ENCODE measurements at places on chromosomes 6 and 20.

DNA sequence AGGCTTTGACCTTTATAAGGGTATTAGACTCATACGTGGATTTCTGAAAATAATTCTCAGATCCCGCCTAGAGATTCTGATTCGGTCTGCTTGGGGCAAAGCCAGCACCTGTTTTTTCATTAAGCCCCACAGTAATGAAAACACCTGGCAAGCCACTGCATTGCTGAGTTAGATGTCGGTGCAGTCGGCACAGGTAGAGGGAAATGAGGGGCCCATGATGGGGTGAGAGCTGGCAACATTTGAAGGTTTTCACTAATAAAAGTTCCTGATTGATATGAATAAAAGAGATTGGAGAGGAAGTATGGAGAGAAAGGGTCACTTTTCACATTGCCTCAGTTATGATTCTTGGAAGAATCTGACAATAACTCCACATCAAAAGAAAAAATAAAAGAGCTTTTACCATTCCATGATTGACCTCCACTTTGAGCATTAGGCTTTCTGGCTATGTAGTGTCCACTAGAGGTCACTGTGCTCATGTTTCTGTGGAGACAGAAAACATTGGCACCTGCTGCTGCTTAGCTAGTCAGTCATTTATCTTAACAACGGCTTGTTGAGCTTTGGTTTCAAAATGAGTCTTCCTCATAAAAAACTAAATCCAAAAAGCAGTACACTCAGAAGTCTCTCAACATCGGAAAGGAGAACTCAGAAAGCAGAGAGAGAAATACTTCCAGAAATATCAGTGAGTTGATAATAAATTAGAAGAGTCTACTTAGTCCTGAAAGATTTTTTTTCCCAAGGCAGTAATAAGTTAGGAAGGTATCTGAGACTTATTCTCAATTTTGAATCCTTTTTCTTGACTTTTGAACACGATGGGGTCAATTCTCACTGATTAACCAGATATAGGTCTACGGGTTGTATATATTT, 53.3 kb upstream of the KLHL31 start:
- no peaks in the 10 kb centered on the region for H3K27me3 ChIP-seq
- peak; percentile 48 for DNase-seq
- no peaks in the 10 kb centered on the region for H3K36me3 ChIP-seq
- H3K27ac ChIP-seq: no peak overlapping the region
- H3K4me3 ChIP-seq: no peak overlapping the region
- H3K4me1 ChIP-seq: no peaks in the 10 kb centered on the region

DNA sequence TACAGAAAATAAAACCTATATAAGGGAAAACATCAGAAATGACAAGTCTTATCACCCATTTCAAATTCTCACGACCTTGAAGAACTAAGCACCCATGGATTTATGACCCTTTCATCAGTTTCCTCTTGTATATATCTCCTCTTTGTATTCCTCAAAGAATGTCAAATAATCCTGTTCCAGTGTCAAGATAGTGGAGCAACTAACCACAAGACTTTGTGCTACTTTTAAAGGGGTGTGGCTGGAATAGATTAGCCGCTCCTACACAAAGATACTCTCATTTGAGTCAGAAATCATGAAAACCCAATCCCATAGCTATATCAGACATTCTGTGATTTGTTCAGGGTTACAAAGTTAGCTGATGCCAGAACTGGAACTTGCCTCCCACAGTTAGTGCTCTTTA, 6.6 kb downstream of the REPS1 start:
- H3K36me3 ChIP-seq: no peaks in the 10 kb centered on the region
- no peak for DNase-seq
- H3K4me3 ChIP-seq: no peak overlapping the region

GRCh38 chr6:44428682-44429081, 41.2 kb downstream of the CDC5L start:
- no peaks in the 10 kb centered on the region for H3K4me1 ChIP-seq
- H3K27ac ChIP-seq: no peak overlapping the region
- H3K36me3 ChIP-seq: no peaks in the 10 kb centered on the region
- DNase-seq: no peak
- no peak overlapping the region for H3K4me3 ChIP-seq
- no peaks in the 10 kb centered on the region for H3K27me3 ChIP-seq

DNA sequence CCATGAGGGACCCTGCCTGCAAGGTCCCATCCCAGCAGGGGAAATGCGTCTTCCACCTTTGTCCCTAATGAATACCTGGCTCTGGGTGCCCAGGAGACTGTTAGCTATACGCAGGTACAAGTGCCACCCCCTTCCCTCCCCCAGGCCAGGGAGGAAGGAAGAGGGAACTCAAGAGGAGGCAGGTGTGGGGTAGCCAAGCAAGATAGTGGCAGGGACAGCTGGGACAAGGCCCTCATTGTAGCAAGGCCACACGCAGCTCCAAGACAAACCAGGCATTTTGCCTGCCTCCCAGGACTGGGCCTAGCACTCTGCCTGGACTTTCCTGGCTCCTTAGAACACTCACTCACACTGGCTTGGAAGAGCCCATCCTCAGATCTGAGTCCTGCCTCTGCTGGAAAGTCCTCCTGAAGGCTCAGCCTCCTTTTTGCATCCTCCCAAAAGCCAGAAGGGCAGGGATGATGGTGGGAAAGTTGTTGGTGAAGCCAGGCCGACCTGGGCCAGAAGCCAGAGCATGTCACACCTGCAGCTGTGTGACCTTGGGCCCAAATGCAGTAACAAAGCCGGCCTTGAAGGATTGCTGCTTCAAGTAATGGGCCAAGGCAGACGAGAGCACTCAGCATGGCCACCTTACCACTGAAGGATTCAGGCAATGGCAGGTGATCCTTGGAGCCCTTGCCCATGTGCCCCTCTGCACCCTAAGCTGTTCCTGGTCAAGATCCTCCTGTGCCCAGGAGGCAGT, 27.7 kb downstream of the SNPH start:
- no peaks in the 10 kb centered on the region for H3K36me3 ChIP-seq
- no peak for DNase-seq
- H3K4me3 ChIP-seq: no peak overlapping the region
- H3K27ac ChIP-seq: no peak overlapping the region
- no peaks in the 10 kb centered on the region for H3K27me3 ChIP-seq

DNA sequence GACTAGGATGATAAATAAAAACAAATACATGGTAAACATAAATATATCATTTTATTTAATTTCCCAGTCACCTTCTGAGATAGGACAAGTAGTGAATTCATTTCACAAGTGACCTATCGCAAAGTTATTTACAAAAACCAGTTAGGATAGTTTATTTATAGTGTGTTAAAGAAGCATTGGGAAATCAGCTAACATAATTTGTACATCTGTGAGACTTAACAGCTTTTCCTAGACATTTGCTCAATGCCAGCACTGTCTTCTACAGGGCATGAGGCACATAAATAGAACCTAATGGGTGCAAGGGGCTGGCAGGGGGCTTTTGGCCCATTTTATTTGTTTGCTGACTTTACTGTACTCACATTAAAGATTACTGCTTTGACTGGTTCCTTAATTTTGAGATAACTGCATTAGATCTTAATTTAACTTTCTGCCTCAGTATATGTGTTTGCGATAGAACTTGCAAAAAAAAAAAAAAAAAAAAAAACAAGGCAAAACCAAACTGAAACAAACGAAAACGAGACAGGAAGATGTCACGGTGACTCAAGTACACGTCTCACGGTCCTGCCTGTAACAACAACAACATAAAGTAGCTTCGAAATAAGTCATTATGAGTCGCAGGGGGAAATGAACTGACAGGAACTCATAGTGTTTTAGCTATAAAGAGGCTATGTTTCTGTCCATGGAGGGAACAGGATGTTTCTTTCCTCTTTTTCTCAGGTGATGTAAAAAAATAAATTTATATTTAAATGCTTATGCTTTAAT, 133.7 kb upstream of the GMDS start:
- no peaks in the 10 kb centered on the region for H3K27me3 ChIP-seq
- no peak overlapping the region for H3K27ac ChIP-seq
- DNase-seq: no peak
- no peaks in the 10 kb centered on the region for H3K36me3 ChIP-seq

GRCh38 chr6:147003186-147003585, 201.0 kb upstream of the STXBP5 start:
- DNase-seq: no peak
- H3K27me3 ChIP-seq: no peaks in the 10 kb centered on the region

DNA sequence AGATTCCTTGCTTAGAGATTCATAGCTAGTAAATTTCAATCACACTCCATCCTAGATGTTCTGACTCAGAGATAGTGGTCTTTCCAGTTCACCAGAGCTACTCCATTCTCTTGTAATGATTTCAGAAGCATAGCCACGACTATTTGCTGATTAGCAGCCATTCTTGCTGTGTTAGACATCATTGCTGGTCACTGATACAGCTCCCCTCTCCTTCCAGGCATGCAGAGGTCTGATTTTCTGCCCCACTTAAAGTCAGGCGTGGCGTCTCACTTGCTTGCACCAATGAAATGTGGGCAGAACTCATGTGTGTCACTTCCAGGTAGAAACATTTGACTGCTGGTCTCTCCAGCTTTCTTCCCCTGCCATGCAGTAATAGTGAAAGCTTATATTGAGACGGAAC, 168.9 kb upstream of the JARID2 start:
- H3K4me3 ChIP-seq: no peak overlapping the region
- no peak for DNase-seq
- no peak overlapping the region for H3K27ac ChIP-seq
- no peaks in the 10 kb centered on the region for H3K36me3 ChIP-seq

- H3K27me3 ChIP-seq: no peaks in the 10 kb centered on the region
- H3K36me3 ChIP-seq: no peaks in the 10 kb centered on the region
- H3K4me3 ChIP-seq: no peak overlapping the region
- no peak for DNase-seq
- no peak overlapping the region for H3K27ac ChIP-seq
- no peaks in the 10 kb centered on the region for H3K4me1 ChIP-seq
These were observed 171.3 kb downstream of the GRM1 start for GRCh38 chr6:146200176-146200575.

- H3K36me3 ChIP-seq: no peaks in the 10 kb centered on the region
- no peak overlapping the region for H3K4me3 ChIP-seq
- no peak overlapping the region for H3K27ac ChIP-seq
- no peaks in the 10 kb centered on the region for H3K27me3 ChIP-seq
- H3K4me1 ChIP-seq: no peaks in the 10 kb centered on the region
These were observed 48.2 kb downstream of the THBS2 start for GRCh38 chr6:169205176-169206160.

- no peaks in the 10 kb centered on the region for H3K27me3 ChIP-seq
- no peak overlapping the region for H3K27ac ChIP-seq
- no peaks in the 10 kb centered on the region for H3K36me3 ChIP-seq
- H3K4me1 ChIP-seq: no peaks in the 10 kb centered on the region
- no peak overlapping the region for H3K4me3 ChIP-seq
These were observed 368.4 kb downstream of the THBS2 start for GRCh38 chr6:168885196-168885595.

DNA sequence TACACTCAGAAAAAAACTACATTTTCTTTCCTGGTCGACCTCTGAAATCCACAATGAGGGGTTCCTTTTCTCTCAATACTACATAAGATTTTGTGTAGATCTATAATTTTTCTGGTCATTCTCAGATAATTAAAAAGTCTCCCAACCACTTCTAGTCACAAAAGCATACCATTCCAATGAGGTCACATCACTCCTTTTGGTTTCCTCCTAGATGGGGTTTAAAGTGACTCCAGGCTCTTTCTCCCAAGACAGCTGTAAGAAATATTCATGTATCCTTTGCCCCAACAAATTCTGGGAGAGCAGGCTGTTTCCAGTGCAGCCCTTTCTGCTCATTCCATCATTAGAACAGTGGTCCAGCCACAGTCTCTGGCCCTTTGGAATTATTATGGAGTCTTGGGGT, 43.1 kb upstream of the BEND6 start:
- no peak overlapping the region for H3K27ac ChIP-seq
- H3K27me3 ChIP-seq: no peaks in the 10 kb centered on the region

DNA sequence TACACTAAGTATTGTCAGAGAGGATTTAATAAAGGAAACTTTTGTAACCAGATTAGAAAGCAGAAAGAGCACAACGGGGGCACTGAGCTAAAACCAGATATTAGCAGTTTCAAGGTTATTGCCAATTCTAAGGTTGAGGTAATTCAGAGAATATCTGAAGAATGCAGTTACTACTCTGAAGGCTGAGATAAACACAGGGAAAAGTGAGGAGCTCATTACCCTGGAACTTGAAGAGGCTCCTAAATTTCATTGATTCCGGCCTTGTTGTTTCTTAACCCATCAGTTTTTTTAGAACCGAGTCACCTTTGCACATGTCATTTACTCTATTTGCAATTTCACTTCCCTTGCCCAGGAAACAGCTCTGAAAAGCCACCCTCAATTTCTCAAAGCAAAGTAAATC, 72.4 kb upstream of the BTBD3 start:
- no peaks in the 10 kb centered on the region for H3K27me3 ChIP-seq
- DNase-seq: no peak
- H3K4me1 ChIP-seq: peaks cover 2% of the 10 kb centered on the region
- H3K27ac ChIP-seq: no peak overlapping the region
- no peaks in the 10 kb centered on the region for H3K36me3 ChIP-seq

DNA sequence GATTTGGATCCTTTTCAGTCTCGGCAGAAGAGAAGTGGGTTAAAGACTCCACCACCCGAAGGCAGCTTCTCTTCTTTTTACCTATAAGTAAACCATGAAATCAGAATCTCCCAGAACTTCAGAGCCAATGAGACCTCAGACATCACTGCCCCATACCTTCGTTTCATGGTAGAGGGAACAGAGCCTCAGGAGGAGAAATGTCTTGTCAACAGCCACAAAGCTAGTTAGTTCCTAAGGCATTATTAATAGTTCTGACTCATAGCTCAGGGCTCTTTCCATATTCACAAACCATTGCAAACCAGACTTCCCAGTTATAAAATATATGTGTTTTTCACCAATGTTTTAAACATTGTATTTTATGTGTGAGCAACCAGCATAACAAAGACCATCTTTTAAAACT, 118.7 kb upstream of the RIPOR2 start:
- H3K4me3 ChIP-seq: no peak overlapping the region
- no peak for DNase-seq
- no peaks in the 10 kb centered on the region for H3K4me1 ChIP-seq
- no peaks in the 10 kb centered on the region for H3K36me3 ChIP-seq
- no peaks in the 10 kb centered on the region for H3K27me3 ChIP-seq
- no peak overlapping the region for H3K27ac ChIP-seq

DNA sequence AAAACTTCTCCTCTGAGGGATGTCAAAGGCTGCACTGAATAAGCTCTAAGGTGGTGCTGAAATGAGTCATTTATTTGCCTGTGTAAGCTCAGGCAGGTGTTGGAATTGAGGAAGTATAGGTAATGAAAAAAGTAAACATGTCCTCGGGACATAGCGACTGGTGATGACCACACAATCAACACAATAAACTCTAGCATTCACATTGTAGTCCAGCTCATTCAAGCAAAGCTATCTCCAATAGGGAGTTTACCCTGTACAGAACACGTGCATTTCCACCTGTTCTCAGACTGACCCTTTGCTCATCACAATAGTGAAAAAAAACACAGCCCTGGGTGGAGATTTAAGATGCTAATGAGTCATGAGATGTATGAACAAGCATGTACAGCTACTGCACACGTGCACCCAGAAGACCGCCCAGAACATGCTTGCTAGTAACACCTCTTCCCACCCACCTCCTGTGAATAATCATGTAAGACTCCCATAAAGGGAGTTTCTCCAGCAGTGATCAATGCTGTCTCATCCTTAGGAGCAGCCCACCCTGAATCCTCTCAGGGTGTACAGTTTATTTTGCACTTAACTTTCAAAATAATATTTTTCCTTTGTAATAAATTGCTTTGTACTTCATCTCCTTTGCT, 33.0 kb upstream of the POU5F1 start:
- 0 out of 2 replicates have a peak, but pooled peaks cover 2% of the 10 kb centered on the region for H3K4me1 ChIP-seq
- no peak for DNase-seq
- no peak overlapping the region for H3K4me3 ChIP-seq
- no peak overlapping the region for H3K27ac ChIP-seq
- no peaks in the 10 kb centered on the region for H3K36me3 ChIP-seq

- H3K4me1 ChIP-seq: no peaks in the 10 kb centered on the region
- H3K4me3 ChIP-seq: no peak overlapping the region
- no peaks in the 10 kb centered on the region for H3K27me3 ChIP-seq
- no peaks in the 10 kb centered on the region for H3K36me3 ChIP-seq
These were observed 137.2 kb downstream of the SYNE1 start for GRCh38 chr6:152499931-152500330.

Measured in iPS DF 6.9 (cell line).